T follicular helper cell (primary cell): ENCODE measurements at places on chromosomes 1 and 21.

- no peak for DNase-seq
Measured at GRCh38 chr1:90761781-90762589, 44.9 kb upstream of the BARHL2 start.

DNA sequence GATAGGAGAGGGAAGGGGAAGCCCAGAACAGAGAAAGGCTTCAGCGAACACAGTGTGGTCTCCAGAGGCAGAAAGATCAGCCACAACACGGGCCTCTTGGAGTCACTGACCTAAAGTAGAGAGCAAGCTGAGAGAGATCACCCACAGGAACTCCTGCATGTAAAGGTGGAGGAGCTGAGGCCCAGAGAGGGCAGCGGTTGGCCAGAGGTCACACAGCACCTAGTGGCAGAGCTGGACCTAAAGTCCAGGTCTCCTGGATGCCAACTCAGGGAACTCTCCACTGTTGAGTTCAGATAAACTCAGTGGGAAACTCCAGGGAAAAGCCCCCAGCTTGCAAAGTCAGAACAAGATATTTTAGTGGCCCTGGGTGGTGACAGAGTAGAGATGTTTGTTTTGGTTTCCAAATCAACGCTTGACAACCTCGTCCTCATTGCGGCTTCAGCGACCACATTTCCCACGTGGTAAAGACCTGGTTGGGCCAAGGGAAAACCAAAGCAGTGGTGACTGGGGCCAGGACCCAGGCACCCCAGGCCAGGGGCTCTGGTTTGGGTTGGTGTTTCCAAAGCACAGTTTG is 4.6 kb downstream of the IFFO2 start:
- DNase-seq = peak; percentile 68

DNA sequence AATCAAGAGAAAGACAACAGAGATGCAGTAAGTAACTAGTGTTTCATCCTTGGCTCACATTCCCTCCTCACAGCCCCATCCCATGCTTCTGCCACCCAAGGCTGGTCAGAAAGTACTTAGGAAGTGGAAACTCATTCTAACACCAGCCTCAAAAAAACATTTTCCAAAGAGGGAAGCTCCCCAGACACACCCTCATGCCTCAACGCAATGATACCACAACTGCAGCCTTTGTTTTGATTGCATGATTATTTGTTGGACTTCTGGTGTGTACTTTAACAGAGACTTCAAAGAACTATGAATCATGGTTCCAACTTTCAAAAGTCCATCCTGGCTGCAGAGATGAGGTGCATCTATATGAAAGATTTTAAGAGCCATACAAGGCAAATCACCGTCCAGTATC is 45.2 kb upstream of the KCNA3 start:
- no peak for DNase-seq

DNA sequence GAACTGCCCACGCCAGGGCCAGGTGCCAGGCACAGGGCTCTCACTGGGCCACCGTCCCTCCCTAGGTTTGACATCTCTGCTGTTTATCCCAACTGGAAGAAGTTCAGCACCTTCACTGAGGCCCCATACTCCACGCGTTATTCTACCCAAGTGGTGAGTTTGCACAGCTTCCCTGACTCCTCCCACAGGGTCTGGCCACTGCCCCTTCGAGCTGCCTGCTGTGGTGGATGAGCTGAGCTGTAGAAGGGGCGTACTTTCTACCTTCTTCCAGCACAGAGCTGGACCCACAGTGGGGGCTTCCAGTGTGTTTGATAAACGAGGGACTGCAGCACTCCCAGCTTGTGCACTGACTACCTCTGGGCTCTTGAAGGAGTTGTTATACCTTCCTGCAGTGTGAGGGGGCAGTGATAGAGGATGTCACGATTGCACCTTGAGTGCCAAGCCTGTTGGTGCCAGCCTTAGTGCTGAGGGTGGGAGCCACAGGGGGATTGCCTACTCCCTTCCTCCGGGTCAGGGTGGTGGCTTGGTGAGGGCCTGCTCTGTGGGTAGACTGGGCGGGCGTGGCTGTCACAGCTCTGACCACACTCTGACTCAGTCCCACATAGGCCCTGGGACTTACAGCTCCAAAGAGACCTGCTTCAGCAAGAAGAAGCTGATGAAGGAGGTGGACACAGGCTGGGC is 5.9 kb upstream of the TTC22 start:
- DNase-seq = no peak

DNA sequence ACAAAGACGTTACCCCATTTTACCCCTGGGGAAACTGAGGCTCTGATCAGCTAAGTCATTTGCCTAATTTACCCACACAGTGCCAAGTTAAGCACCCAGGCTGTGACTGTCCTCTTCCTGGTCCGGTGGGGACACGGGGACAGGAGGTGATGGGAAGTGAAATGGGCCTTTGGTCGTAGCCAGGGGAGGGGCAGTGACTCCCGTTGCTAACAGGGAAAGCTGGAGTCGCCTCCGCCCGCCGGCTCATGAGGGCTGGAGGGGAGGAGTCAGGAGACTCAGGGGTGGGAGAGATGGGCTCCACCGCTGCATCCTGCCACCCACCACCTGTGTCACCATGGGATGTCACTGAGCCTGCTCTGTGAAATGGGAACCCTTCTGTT is 139.3 kb downstream of the PGBD5 start:
- no peak for DNase-seq

- no peak for DNase-seq
Measured at GRCh38 chr1:226735576-226735975, 3.5 kb downstream of the ITPKB start.

GRCh38 chr21:29671728-29672127 is 268.1 kb downstream of the GRIK1 start:
- no peak for DNase-seq

- DNase-seq = no peak
Measured at GRCh38 chr21:15003463-15004135, 61.2 kb downstream of the NRIP1 start.

- DNase-seq = no peak
Measured at GRCh38 chr21:43735236-43736091, 16.5 kb downstream of the PDXK start.

- no peak for DNase-seq
Measured at GRCh38 chr1:182299728-182300616, 91.6 kb downstream of the GLUL start.

- DNase-seq = no peak
Measured at GRCh38 chr1:145804235-145805045, 19.5 kb downstream of the RNF115 start.

- DNase-seq = no peak
Measured at GRCh38 chr1:198523182-198523950, 17.1 kb downstream of the ATP6V1G3 start.

GRCh38 chr21:28298251-28298672 is 694.4 kb downstream of the LTN1 start:
- no peak for DNase-seq

DNA sequence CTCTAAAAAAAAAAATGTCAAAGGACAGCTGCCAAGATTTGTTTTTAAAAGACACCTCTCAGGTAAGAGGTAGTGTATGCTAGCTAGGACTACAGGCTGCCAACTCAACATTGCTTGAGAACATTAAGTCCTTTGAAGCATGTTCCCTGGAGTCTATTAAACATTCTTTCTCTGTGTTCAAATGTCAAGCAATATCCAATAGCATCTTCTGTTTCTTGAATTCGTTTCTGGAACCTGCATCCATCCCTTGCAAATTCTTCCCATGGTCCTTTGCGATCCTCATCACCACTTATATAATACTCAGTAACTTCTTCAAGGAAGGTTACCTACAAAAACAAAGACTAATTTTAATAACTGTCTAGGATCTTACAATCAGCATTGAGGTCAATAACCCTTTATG is 5.6 kb downstream of the PPP1R15B start:
- no peak for DNase-seq

GRCh38 chr1:245870698-245871097 is 636.4 kb downstream of the SMYD3 start:
- DNase-seq = no peak

DNA sequence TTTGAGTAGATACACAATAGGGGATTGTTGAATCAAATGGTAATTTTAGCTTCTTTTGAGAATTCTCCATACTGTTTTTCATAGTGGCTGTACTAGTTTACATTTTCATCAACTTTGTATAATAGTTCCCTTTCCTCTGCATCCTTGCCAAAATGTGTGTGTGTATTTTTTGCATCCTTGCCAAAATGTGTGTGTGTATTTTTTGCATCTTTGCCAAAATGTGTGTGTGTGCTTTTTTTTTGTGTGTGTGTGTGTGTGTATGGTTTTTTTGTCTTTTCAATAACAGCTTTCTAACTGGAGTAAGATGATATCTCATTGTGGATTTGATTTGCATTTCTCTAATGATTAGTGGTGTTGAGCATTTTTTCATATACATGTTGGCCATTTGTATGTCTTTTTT is 105.4 kb downstream of the ATP6V1G3 start:
- no peak for DNase-seq

DNA sequence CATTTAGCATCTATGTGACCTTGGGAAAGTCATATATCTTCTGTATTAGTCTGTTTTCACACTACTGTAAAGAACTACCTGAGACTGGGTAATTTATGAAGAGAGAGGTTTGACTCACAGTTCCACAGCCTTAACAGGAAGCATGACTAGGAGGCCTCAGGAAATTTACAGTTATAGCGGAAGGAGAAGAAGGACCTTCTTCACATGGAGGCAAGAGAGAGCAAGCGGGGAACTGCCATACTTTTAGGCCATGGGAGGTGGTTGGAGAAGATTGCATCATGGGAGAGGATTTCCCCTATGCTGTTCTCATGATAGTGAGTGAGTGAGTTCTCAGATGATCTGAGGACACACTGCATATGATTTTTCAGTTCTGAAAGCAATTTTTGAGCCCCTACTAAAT is 87.9 kb downstream of the CLEC20A start:
- DNase-seq = no peak

DNA sequence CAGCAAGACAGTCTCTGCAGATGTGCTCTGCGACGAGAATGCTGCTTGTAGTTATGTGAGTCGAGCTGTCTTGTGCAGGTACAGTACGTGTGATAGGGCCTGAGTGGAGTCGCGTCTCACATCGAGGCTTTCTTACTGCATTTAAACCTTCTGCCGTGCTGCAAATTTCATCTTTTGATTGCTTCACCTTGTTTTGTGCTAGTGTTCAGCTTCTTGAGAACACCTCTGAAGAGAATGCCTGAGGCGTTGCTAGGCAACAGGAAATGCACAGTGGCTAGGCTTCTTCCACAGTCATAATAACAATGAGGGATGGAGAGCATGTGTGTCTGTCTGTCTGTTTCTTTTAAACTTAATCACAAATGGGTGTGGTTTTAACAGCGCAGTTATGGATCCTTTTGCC is 52.9 kb downstream of the MRPS6 start:
- peak; percentile 8 for DNase-seq

GRCh38 chr1:194658090-194658439 is 1471.7 kb upstream of the B3GALT2 start:
- DNase-seq = no peak

GRCh38 chr1:237814319-237814924 is 76.3 kb downstream of the ZP4 start:
- DNase-seq = no peak

- DNase-seq = no peak
Measured at GRCh38 chr1:228108742-228109072, 392 bp downstream of the MRPL55 start.
